OCI-M1 (cell line): ENCODE measurements at places on chromosomes 1 and 21.

GRCh38 chr1:152924191-152924590, 15.8 kb downstream of the IVL start:
- no peak for DNase-seq

DNA sequence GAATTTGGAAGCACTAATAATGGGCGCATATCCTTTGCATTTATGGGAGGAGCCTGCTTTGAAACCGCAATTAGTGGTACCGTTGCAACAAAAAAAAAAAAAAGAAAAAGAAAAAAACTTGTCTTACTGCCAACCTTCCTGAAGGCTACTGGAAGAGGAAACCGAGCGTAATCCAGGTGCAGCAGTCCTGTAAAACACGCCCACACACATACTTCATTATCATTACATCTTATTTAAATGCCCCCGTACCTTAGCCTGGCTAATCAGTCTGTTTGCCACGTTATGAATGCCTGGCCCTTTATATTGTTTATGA, 686 bp upstream of the ZNF281 start:
- peak; percentile 69 for DNase-seq

DNA sequence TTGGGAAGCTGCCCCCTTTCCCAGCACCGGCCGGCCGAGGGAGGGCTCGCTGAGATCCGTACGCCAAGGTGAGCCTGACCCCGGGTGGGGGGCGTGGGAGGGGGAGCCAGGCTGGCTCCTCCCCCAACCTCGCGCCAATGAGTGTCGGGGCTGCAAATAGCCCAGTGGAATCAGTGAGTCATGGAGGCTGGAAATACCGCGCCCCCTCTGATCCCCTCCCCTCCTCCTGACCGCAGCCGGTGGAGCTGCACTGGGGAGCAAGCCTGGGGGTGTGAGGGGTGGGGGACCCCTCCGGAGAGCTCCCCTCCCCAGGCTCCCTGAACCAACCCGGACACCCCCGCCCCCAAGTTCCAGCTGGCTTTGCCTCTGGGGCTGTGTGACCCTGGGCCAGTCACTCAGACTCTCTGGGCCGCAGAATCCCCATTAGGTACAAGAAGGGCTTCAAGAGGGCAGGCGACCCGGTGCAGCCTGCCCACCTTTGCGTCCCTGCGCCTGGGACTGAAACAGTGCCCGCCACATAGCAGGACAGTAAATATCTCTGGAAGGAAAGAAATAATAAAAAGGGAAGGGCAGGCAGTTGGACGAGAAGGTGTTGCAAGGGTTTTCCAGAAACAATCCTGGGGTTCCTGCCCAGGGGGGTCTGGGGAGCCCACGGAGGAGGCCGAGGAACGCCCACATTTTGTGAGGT, 4.5 kb downstream of the HSPB7 start:
- DNase-seq: peak; percentile 77

DNA sequence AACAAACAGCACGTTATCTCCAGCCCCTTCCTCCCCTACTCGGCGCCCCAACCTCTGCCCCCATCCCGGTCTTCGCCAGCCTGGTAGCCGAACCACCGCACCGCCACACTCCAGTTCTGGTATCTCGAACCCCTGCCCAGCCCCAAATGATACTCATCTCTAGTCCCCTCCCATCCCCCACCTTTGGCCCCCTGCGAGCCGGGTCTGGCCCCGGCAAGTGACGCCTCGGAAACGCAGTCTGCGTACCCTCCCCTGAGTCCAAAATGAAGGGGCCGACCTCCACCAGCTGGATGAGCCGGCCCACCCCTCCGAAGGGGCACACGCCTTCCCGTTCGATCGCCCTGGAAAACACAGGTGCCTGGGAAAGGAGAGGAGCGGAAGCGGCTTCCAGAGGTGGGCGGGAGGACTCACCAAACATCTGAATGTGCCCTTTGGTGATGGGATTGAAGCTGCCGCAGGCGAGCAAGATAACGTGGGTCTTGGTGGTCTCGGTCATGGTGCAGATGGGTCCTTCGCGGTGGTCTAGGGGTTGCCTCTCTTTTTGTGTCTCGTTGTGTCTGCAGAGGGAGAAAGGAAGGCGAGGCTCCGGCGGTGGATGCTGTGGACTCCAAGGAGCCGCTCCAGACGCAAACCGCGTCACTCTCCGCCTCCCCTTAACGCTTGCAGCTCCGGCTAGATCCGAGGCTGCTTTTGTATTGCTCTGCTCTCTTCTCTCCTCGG, at the start of gene NMNAT2:
Gene NMNAT2, minus strand, starts transcription at position 609 of the 720 bp plus-strand sequence. Its CDS starts 113 bp downstream, at position 496.
- no peak for DNase-seq

GRCh38 chr21:38968887-38969543, 163.3 kb downstream of the ETS2 start:
- DNase-seq: peak; percentile 80
